ENCODE measurements at places on chromosomes 2 and 18. TPM values are rescaled to one million over a fixed set of nuclear protein-coding genes. Genes with fewer than 3 reads are reported as not detected.

GRCh38 chr2:200452377-200452776 is 57.5 kb downstream of the KCTD18 start:
- DNase-seq = no peak

DNA sequence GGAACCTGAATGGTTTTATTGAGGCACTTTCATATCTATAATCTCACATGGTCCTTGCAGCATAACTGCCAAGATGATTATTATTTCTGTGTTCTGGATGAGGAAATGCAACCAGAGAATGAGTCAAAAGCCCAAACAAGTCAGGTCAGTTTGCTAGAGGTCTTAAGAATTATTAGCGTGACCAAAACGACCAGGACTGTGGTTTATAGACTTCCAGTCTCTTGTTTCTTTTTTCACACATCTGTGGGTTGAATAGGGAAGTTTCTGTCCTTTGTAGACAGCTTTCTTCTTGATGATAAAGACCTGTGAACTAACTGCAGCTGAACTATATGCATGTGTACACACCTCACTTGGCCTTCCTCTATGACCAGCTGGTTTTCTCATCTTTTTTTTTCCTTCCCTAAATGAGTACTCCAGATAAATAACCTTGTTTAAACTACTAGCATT is 13.9 kb downstream of the ADAM23 start:
- no peak for DNase-seq

DNA sequence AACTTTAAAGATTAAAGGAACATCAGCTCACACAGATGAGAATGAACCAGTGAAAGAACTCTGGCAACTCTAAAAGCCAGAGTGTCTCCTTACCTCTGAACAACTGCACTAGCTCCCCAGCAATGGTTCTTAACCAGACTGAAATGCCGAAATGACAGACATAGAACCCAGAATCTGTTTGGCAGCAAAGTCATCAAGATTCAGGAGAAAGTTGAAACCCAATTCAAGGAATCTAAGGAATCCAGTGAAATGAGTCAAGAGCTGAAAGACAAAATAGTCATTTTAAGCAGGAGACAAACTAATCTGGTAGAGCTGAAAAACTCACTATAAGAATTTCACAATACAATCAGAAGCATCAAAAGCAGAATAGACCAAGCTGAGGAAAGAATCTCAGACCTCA is 72.0 kb downstream of the STRADB start:
- DNase-seq = no peak

DNA sequence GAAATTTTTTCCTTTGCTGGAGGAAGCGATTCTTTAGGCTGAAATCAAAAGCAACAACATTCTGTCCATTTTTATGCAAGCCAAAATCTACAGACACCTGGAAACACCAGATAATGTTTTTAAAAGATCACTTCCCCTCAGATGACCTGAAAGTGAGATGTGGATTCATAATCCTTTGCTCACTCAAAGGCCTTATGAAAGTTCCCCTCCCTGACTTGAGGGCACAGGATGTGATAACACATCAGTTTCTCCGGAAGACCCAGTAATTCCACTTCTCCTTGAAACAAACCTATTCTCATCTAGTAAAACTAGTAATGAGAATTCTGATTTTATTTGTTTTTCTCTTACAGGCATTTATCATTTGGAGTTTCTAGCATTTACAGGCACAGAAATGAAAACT is 218.3 kb upstream of the RND3 start:
- DNase-seq = no peak

DNA sequence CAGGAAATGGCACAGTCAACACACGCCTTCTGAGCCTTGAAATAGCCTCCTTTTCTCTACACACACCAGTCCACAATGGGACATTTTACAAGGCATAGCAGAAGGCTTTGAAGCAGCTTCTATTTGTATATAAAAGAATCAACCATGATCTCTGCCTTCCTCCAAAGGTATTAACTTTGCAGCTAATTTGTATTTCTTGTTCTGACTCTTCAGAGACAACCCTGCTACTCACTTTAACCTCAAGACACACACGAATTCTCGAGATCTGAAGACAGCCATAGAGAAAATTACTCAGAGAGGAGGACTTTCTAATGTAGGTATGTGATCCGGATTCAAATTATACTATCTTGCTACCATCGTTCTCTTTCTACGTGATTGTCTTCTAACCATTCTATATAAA is 104.6 kb downstream of the VIT start:
- no peak for DNase-seq

DNA sequence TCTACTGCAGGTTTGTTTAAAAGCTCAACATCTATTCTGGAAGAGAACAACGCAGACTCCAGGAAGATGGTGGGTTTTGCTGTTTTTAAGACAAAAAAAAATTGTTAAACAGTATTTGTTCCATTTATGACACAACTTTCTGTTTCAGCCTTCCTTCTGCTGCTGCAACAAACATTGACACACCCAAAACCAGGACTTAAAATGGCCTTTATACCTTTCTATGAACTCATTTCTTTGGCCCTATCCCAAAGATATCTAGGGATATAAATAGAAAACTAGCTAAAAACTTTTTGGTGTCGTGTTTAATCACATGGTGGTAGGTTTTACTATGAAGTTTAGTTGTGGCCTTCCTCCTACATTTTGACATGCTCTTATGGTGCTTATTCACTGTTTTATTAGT is 964 bp upstream of the GALNT3 start:
- no peak for DNase-seq

DNA sequence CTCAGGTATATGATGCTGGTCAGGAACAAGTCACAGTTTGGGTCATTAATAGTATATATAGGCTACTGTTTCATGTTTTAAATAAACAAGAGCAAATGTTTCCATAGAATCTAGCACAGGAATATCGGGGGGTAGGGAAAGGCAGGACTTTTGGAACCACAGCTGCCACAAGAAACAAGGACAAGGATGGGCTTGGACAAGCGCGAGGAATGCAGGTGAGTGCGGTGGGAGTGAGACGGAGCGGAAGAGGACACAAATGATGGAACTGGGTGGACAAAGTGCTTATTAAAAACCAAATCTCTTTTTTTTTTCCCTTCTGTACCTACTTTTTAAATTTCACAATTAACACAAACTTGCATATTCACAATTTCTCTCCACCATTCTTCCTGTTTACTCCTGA is 49.1 kb downstream of the SNORC start:
- no peak for DNase-seq

- DNase-seq = no peak
Observed at GRCh38 chr18:45116116-45116515, 435.4 kb downstream of the SETBP1 start.

GRCh38 chr2:232607011-232607410 is 26.4 kb upstream of the EFHD1 start:
- DNase-seq = no peak

DNA sequence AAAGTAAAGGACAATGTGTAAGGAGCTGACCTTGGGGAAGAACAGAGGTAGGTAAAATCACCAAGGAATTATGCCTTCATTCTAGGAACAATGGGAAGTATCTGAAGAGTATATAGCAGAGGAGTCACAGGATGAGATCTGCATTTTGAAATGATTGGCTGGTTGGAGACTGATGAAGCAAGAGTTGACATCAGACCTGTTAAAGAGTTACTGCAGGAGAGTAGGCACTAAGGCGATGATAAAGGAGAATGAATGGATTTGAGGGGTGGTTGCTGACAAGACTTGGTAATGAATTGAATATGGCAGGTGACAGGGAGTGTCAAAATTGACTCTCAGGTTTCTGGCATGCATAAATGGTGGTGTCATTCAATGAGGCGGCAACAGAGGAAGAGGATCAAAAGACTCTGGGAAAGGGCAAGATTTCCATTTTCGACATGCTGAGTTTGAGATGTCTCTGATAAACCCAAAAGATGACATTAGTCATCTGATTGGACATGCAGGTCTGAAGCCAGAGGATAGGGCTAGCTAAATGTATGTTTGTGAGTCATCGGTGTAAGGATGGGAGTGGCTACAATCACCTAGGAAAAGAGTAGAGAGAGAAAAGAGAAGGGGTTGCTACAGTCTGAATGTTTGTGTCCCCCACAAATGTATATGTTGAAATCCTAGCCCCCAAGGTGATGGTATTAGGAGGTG is 236.5 kb downstream of the DYM start:
- no peak for DNase-seq

- no peak for DNase-seq
Observed at GRCh38 chr2:177318613-177319012, 54.1 kb upstream of the NFE2L2 start.

DNA sequence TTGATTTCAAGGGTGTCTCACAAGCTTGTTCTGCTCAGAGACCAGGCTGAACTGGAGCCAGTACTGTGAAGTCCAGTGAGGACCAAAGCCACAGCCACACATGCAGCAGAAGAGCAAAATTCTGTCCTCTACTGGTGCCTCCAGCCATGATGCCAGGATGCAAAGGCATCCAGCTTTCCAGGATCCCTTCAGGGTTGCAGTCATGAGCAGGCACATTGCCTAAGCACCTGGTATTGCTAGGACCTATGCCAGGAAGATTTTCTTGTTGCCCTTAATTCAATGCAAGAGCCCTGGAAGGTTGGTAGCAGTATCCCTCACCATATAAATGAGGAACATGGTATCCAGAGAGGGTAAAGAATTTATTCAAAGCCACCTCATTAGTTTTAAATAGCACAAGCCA is 78.9 kb upstream of the CYRIA start:
- no peak for DNase-seq

DNA sequence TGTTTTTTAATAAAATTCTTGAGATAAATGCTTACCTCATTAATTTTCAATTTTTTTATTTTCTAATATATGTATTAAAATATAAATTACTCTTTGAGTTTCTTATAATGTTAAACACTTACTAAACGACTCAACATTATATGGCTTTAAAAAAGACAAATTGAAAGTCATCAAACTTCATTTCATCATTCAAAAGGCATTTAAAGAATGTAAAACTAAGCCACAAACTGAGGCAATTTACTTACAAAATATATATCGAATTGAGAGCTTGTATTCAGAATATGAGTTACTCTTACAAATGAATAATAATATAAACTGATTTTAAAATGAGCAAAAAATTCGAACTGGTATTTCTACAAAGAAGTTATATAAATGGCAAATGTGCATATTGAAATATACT is 1262.2 kb upstream of the PIK3C3 start:
- no peak for DNase-seq

GRCh38 chr2:171531836-171532450 is 9.7 kb downstream of the CYBRD1 start:
- DNase-seq = no peak

GRCh38 chr2:118643294-118643693 is 204.2 kb downstream of the EN1 start:
- no peak for DNase-seq

DNA sequence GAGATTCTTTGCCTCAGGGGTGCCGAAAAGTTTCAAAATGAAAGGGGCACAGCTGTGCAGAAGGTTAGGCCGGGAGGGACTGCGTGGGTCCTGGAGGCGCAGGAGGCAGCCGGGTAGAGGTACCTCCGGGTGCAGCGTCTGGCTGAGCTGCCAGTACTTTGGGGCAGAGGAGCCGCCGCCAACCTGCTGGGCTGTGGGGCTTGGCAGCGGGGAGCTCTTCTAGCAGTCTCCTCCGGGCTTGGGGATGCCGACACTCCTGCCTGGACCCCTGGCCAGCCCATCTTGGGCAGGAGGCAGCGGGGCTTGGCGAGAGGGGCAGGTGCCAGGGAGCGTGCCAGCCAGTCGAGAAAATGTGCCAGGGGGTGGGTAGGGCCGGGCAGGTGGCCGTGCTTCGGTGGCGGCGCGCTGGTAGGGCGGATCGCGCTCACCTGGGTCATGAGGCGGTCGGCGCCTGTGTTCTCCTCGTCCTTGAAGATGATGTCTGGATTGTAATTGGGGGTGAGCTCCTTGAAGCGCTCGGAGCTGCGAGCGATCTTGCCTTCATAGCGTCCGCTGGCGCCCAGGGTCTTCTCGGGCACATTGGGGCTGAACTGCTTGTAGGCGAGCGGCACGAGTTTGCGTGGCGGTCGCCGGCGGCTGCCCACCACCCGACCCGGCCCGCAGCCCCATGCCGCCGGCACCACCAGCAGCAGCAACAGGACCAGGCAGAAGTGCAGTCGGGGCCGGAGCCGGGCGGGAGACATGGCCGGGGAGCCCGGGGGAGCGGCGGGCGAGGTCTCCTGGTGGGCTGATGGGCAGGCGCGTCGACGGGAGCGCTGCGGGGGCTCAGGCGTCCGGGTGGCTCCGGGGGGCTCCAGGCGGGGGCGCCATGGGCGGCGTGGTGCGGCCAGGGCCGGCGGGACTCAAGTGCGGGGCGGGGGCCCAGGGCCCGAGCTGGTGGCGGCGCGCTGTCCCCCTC is 717 bp downstream of the IHH start:
- no peak for DNase-seq

DNA sequence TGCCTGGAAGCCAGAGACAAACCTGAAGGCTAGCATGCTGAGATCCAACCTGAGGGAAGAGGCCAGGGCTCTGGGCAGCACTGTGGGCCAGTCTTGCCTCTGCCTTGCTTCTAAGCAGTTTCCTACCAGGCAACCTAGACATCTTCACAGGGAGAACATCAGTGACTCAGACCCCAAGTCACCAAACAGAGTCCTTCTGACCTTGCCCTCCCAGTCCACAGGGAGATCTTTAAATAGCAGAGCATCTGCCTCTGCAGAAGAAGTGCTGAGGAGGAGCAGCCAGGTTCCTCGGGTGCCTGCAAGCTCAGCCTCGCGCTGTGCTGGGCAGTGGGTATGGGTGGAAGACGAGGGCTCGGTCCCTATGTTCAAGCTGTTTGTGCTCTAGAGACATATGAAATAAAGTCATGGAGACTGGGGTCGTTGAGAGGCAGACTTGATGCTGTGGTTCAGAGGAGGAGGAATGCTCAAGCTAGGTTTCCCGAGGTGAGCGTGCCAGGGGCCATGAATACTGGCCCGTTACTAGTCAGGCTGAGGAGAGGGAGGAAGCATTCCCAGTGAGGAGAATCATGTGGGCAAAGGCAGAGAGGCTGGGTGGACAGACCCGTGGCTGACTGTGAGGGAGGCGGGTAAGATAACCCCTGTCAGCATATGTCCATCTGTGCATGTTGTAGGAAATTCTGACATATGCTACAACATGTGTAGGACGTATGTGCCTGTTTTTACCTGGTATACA is 66.5 kb downstream of the BOLA3 start:
- no peak for DNase-seq

Gene IL1RL2
- polyA plus RNA-seq = 1.0 TPM

Gene DSG2
- polyA plus RNA-seq = 16.4 TPM

Gene METAP1D
- 2.5 TPM for polyA plus RNA-seq

Gene UGT1A4
- 0.55 TPM for polyA plus RNA-seq

Gene CACNB4
- polyA plus RNA-seq = 0.57 TPM

Gene PID1
- 17.0 TPM for polyA plus RNA-seq

Gene IL36B
- 0.05 TPM for polyA plus RNA-seq

Gene TMEM182
- polyA plus RNA-seq = 1.1 TPM

Gene UGT1A10
- polyA plus RNA-seq = 0.14 TPM

Gene UGT1A3
- not detected for polyA plus RNA-seq

Gene PRKCE
- polyA plus RNA-seq = 12.5 TPM
